Cortex of kidney (tissue), 1 donor: ENCODE measurements at places on chromosomes 5 and 9.

- DNase-seq: no peak
Measured at GRCh38 chr9:112849363-112849922, 41.2 kb downstream of the SLC46A2 start.

GRCh38 chr9:124188331-124189110 is 69.2 kb upstream of the NEK6 start:
- no peak for DNase-seq

GRCh38 chr5:32605766-32606152 is 20.4 kb downstream of the SUB1 start:
- no peak for DNase-seq

DNA sequence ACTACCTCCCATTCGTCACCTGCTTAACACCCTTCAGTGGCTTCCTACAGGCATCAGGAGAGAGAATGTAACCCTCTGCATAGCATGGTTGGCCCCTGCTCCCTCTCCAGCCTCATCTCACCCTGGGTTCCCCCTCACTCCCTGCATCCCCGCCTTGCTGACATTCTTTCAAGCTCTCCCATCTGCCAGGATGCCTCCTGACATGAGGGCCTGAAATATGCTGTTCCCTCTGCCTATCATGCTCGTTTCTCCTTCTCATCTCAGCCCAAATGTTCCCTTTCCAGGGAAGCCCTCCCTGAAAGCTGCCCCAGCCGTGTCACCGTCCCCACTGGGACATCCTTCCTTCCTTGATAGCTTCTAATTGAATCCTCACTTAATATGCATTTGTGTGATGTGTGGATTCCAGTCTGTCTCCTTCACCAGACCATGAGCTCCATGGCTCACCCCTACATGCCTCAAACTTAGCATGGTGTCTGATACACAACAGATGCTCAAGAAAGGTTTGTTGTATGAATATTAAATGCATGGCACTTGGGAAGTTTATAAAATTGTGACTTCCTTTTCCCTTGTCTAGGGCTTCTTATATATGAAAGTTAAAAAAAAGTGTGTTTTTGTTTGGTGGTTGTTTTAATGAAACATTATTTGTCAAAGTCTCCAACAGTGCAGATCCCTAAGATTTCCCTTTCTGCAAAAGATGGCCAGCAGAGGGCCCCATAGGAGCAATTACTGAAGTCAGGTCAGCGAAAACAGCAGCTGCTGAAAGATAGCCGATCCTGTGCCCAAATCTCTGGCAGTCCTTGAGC is 7.3 kb upstream of the C5orf58 start:
- DNase-seq: no peak

DNA sequence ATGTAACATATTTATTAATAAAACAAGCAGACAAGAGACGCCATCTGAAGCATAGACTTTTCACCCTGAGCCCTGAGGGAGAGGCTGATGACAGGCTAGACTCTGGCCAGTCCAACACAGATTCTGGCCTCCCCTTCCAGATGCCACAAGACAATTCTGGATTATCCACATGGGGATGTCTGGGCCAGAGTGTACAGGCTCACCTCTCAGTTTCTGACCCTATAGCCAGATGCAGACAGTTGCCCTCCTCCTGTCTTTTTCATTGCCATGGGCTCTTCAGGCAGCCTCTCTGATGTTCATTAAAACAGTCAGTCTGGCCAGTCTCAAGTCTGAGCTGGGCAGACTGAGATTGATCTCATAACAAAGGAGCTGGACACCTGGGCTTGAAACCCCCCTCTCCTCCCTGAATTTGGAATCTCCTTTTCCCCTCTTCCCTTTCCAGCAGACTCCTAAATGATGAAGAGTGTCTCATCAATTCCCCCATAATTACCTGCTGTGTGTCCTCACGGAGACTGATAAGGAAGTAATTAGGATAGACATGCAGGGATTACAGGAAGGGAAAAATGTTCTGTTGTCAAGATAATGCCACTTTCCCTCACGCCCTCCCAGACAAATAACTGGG is 89.6 kb downstream of the ASTN2 start:
- DNase-seq: no peak

- DNase-seq: no peak
Measured at GRCh38 chr5:29229461-29229860, 1964.0 kb upstream of the CDH6 start.

DNA sequence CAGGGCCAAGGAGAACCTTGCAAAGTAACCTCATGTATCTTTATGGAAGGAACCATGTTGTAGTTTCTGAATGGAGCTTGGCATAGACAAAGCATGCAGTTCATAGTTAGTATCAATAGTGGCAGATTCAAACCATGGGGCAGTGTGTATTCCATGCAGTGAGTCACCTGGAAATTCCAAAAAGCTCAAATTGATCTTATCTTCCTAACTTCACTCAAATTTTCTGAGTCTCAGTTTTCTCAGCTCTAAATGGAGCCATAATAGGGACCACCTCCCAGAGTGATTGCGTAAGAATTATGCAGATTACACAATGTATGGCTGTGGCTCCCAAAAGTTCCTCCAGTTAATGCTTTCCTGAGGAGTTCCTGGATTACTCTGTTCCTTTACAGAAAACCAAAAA is 549.9 kb upstream of the KLF4 start:
- no peak for DNase-seq

DNA sequence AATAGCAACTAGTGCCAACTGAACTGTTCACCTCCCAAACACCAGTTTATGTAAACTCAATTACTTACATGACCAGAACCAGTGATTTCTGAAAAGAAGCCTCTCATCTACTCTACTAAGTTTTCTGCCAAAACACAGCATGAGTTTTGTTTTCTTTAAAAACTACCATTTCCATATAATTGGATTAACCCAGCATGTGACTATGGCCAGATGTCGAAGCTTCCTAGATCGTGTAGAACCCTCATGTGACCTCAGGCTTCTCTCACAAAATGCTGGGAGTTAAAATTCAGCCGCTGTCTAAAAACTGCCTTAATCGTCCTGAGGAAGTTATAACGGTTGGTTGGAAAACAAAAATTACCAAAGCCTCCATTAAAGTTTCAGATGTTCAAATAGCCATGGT is 303.5 kb downstream of the IRX1 start:
- DNase-seq: no peak

- DNase-seq: no peak
Measured at GRCh38 chr5:65061974-65062353, 293.2 kb downstream of the CWC27 start.

GRCh38 chr5:79793304-79793703 is 103.7 kb downstream of the CMYA5 start:
- DNase-seq: no peak

DNA sequence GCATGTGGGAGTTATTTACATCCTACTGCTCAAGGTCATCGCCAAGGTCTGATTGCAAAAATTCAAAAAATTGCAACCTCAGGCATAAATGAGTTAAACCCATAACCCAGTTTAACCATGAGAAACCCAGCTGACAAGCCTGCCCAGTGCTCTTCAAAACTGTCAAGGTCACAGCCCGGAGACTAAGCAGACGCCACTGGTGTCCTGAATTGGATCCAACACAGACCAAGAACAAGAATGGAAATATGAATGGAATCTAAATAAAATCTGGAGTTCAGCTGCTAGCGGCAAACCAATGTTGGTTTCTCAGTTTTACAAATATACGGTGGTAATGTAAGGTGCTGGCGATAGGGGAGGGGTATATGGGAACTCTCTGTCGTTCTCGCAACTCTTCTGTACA is 201.5 kb upstream of the MVB12B start:
- no peak for DNase-seq

- no peak for DNase-seq
Measured at GRCh38 chr5:56356121-56356835, 123.1 kb upstream of the ANKRD55 start.

DNA sequence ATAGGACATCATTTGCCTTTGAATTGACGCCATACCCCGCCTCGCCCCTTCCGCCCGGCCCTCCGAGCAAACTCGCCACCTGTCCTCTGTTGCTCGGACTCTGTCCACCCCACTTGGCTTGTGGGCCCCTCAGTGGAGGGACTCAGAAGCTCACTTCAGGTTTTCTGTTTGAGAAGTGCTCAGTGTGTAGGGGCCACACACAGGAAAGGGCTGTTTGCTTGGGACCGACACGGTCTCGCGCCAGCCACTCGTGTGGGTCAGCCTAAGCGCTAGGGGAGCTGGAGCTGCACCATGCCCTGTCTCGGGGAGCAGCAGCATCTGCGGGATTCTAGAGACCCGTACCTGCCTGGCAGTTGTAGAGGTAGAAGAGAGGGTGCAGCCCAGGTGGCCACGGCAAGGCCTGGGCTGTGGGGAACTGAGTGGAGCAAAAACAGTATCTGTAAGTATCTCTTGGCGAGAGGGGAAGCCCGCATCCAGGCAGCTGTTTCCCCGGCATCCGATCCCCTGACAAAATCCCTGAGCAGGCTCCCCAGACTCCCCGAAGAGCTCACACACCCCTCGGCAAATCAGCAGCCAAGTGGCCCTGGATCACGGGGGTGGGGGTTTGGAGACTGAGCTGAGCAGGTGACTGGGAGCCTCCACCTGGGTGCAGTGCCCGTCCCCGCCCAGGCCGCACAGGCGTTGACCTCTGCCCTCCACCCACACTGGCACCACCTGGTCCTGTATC is 52.2 kb downstream of the COL5A1 start:
- DNase-seq: no peak

DNA sequence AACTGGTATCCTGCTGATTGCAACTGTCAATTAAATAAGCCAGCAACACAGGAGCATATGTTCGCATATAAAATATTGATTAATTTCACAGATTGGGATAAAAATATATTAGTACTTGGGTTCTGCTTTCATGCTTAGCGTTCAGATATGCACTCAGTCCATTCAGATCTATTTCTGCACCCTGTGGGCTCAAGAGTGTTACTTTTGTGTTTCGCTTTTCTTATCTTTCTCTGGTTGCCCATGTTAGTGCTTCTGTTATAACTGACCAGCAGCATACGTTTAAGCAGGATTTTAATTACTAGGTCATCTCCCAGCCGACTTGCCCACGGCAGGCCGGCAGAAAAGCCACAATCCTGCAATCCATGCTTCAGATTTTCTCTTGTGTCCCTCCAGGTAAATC is 289.1 kb downstream of the EBF1 start:
- DNase-seq: no peak

GRCh38 chr5:82885627-82886389 is 191.4 kb downstream of the TMEM167A start:
- DNase-seq: no peak

- DNase-seq: no peak
Measured at GRCh38 chr5:97836816-97837215, 653.8 kb upstream of the RIOK2 start.

DNA sequence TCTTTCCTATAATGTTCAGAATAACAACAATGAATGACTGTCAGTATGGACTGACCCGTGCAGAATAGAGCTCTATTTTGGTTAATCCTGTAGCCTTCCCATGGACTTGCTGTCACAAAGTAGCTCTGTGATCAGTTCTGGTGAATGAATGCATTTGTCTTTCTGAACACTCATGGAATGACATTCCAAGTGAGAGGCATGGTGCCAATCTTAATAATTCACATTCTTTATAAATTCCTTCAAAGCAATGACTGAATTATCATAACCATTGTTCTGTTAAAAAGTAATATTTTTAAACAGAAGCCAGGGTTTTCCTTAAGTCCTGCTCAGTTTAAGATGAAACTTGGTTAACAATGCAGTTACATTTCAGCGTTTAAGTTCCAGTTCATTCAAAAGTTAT is 360.5 kb downstream of the ICE1 start:
- no peak for DNase-seq
